ENCODE measurements at places on chromosomes 6 and 20. TPM values are rescaled to one million over a fixed set of nuclear protein-coding genes. Genes with fewer than 3 reads are reported as not detected.

DNA sequence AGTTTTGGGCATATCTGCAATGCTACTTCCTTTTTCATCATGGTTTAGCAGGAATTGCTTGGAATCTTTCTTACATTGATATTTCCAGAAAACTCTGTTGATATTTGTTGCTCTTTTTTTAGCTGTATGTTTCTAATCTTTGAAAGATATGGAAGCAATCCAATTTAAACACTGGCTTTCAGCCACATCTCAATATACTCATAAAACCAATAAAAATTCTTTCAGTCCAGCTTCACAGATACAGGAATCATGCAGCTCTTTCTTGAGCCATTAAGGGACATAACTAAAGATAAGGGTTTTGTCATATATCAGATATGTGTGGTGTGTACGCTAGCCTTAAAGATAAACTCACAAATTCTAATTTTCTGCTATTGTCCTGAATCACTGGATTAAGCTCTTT is 47.4 kb downstream of the PKIB start:
- H3K27ac ChIP-seq: no peak overlapping the region
- H3K27me3 ChIP-seq: no peaks in the 10 kb centered on the region
- DNase-seq: no peak
- no peaks in the 10 kb centered on the region for H3K4me1 ChIP-seq
- H3K4me3 ChIP-seq: no peak overlapping the region
- H3K36me3 ChIP-seq: no peaks in the 10 kb centered on the region

- H3K27me3 ChIP-seq: no peaks in the 10 kb centered on the region
- H3K4me1 ChIP-seq: peaks cover 7% of the 10 kb centered on the region
- no peak for DNase-seq
- no peak overlapping the region for H3K27ac ChIP-seq
Observed at GRCh38 chr6:107565165-107565723, 75.3 kb downstream of the SOBP start.

DNA sequence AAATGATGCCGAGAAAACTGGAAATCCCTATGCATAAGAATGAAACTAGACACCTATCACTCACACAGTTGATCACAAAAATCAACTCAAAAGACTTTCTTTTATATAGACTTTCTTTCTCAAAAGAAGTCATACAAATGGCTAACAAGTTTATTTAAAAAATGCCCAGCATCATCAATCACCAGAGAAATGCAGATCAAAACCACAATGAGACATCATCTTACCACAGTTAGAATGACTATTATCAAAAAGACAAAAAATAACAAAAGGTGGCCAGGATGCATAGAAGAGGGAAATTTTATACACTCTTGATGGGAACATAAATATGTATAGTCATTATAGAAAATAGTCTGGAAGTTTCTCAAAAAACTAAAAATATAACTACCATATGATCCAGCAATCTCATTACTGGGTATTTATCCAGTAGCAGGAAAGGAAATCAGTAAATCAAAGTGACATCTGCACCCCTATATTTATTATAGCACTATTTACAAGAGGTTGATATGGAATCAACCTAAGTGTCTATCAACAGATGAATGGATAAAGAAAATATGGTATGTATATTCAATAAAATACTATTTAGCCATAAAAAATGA is 3.4 kb upstream of the RNF217 start:
- peaks cover 4% of the 10 kb centered on the region for H3K4me1 ChIP-seq
- H3K27me3 ChIP-seq: no peaks in the 10 kb centered on the region
- no peak overlapping the region for H3K27ac ChIP-seq
- no peak for DNase-seq
- no peak overlapping the region for H3K4me3 ChIP-seq

- no peak overlapping the region for H3K27ac ChIP-seq
- no peak for DNase-seq
- H3K36me3 ChIP-seq: no peaks in the 10 kb centered on the region
- H3K4me3 ChIP-seq: no peak overlapping the region
- H3K27me3 ChIP-seq: no peaks in the 10 kb centered on the region
Observed at GRCh38 chr20:23399568-23400241, 21.6 kb downstream of the NAPB start.

Gene BPIFB2
- total RNA-seq: not detected

Gene GMPR
- total RNA-seq: 27.3 TPM

GRCh38 chr6:111503660-111504059 is 20.6 kb upstream of the REV3L start:
- H3K27me3 ChIP-seq: no peaks in the 10 kb centered on the region
- H3K36me3 ChIP-seq: no peaks in the 10 kb centered on the region
- DNase-seq: no peak

DNA sequence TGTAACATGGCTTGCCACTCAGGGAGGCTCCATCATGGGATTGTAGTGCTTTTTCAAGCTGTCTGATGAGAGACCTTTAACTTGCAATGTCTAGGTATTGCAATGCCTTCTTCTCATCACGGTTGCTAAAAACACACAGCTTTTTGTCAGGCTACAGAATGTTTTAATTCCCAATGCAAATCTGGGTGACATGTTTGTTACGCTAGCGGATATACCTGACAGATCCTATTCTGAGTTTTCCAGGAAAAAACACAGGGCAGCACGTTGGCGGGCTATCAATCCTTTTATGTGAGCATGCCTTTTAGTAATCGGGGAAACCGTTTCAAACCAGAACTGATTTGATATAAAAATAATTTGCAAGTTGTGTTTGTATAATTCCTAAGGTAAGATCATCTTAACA is 577.2 kb upstream of the MAP3K7 start:
- no peaks in the 10 kb centered on the region for H3K27me3 ChIP-seq
- no peaks in the 10 kb centered on the region for H3K4me1 ChIP-seq
- DNase-seq: no peak
- no peak overlapping the region for H3K27ac ChIP-seq

- H3K27ac ChIP-seq: no peak overlapping the region
- no peak for DNase-seq
- no peaks in the 10 kb centered on the region for H3K27me3 ChIP-seq
- no peaks in the 10 kb centered on the region for H3K36me3 ChIP-seq
Observed at GRCh38 chr6:148109732-148110131, 232.9 kb upstream of the SASH1 start.

DNA sequence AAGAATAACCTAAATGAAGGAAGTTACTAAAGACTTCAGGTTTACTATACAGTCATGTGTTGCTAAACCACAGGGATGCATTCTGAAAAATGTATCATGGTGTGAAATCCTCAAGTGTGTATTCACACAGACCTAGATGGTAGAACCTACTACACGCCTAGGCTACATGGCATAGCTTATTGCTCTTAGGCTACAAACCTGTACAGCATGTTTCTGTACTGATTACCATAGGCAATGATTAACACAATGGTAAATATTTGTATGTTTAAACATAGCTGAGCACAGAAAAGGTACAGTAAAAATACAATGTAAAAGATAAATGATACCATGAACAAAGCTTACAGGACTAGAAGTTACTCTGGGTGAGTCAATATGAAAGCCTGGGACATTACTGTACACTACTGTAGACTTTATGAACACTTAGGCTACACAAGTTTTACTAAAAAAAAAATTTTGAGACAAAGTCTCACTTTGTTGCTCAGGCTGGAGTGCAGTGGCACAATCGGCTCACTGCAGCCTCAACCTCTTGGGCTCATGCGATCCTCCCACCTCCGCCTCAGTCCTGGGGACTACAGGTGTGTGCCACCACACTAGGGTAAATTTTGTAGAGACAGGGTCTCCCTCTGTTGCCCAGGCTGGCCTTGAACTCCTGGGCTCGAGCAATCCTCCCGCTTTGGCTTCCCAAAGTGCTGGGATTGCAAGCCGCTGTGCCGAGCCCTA is 36.0 kb downstream of the ADNP start:
- no peaks in the 10 kb centered on the region for H3K36me3 ChIP-seq
- H3K27me3 ChIP-seq: no peaks in the 10 kb centered on the region
- H3K27ac ChIP-seq: no peak overlapping the region
- no peaks in the 10 kb centered on the region for H3K4me1 ChIP-seq
- DNase-seq: no peak
